Suprapubic skin (tissue), 4 donors: ENCODE measurements at places on chromosomes 6 and 20.
A peak's percentile ranks its signal among the peaks of the same experiment; 100 is the strongest.

DNA sequence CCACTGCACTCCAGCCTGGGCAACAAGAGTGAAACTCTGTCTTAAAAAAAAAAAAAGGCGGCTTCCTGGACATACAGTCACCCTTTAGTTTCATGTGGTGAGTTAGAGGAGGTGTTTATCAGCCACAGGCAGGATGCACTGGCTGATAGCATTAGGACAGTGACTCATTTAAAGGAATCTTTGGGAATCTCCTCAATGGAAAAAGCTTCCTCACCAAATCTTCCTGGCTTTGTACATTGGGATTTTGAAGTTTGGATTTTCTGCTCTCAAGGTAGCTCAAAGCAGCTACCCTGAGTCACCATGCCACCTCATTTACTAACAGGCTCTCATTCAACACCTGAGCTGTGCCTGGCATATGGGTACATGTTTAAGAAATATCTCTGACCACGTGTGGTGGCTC is 20.2 kb downstream of the PRPH2 start:
- H3K4me3 ChIP-seq, result no peak overlapping the region
- no peak overlapping the region for H3K27ac ChIP-seq
- no peaks in the 10 kb centered on the region for H3K4me1 ChIP-seq
- H3K27me3 ChIP-seq, result no peaks in the 10 kb centered on the region
- DNase-seq, result no peak

DNA sequence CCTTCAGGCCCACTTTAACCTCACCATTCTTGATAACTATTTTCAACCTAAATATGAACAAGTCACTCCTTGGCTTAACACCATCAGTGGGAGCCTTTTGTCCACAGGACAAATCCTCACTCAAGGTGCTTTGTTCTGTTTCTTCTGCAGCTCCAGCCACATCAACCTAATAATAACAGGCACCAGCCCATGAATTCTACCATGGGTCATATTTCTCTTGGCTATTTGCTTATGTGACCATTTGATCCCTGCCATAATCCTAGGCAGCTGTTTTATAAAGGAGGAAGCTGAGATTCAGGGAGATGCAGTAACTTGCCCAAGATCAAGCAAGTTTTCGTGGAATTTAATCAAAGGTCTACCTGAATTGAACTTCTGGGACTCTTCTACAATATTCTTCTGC is 561.3 kb downstream of the DHX35 start:
- no peak for DNase-seq
- no peaks in the 10 kb centered on the region for H3K27me3 ChIP-seq
- H3K4me1 ChIP-seq, result peaks cover 10% of the 10 kb centered on the region
- no peak overlapping the region for H3K4me3 ChIP-seq

- no peaks in the 10 kb centered on the region for H3K4me1 ChIP-seq
- no peak overlapping the region for H3K27ac ChIP-seq
- DNase-seq, result no peak
- no peak overlapping the region for H3K4me3 ChIP-seq
- no peaks in the 10 kb centered on the region for H3K27me3 ChIP-seq
Observed at GRCh38 chr6:18465410-18466154, 78.4 kb downstream of the RNF144B start.

GRCh38 chr6:131036601-131037000 is 26.4 kb downstream of the EPB41L2 start:
- H3K27me3 ChIP-seq, result no peaks in the 10 kb centered on the region
- H3K4me3 ChIP-seq, result no peak overlapping the region
- no peak for DNase-seq
- H3K27ac ChIP-seq, result no peak overlapping the region
- H3K4me1 ChIP-seq, result peaks cover 6% of the 10 kb centered on the region
- no peaks in the 10 kb centered on the region for H3K36me3 ChIP-seq

GRCh38 chr6:154995254-154996015 is at the start of gene TIAM2:
Gene TIAM2, plus strand, starts transcription at chr6:154995315. Its CDS starts 133,909 bp downstream, at chr6:155129224.
- H3K4me1 ChIP-seq, result peaks cover 13% of the 10 kb centered on the region
- DNase-seq, result no peak
- peak within 1 kb of the TSS; percentile 72 for H3K4me3 ChIP-seq

GRCh38 chr20:49543071-49543857 is 24.7 kb downstream of the PTGIS start:
- DNase-seq, result no peak
- H3K27ac ChIP-seq, result no peak overlapping the region
- no peak overlapping the region for H3K4me3 ChIP-seq
- H3K27me3 ChIP-seq, result no peaks in the 10 kb centered on the region

DNA sequence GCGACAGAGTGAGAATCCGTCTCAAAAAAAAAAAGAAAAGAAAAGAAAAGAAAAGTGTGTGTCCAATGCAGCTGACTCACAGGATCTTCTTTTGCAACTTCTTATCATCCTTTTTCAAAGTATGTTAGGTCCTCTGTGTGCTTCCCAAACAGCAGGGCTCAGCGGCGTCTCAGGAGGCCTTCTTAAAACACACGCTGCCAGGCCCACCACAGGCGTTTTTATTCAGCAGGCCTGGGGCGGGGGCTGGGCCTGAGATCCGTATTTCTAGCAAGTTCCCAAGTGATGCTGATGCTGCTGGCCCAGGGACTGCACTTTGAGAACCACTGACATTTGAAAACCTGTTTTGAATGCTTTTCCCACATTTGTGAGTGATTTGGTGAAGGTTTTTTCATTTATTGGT is 57.1 kb downstream of the PSMG4 start:
- no peaks in the 10 kb centered on the region for H3K27me3 ChIP-seq
- DNase-seq, result no peak
- H3K27ac ChIP-seq, result no peak overlapping the region
- no peak overlapping the region for H3K4me3 ChIP-seq

GRCh38 chr6:27281569-27281968 is 30.5 kb downstream of the POM121L2 start:
- no peak overlapping the region for H3K4me3 ChIP-seq
- no peak overlapping the region for H3K27ac ChIP-seq
- H3K4me1 ChIP-seq, result no peaks in the 10 kb centered on the region

DNA sequence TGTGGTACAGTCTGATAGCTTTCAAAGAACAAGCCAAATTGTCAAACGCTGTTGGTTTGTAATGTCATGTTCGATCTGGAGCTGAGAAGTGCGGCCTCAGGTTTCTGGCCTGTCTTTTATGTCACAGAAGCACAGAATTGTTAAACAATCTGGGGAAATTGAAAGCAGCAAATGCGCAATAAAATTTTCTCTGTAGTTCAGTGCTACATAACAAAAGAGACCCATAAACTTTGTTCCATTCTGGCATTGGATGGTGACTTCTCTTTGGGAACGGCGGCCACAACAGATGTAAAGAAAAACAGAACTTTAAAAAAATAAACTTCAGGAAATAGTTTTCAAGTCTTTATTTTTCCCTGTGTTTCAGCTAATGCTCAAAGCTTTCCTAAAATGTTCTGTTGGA is 106.9 kb downstream of the PRL start:
- no peaks in the 10 kb centered on the region for H3K27me3 ChIP-seq
- H3K27ac ChIP-seq, result no peak overlapping the region
- no peaks in the 10 kb centered on the region for H3K4me1 ChIP-seq
- DNase-seq, result no peak
- no peak overlapping the region for H3K4me3 ChIP-seq

- H3K27me3 ChIP-seq, result no peaks in the 10 kb centered on the region
- H3K4me3 ChIP-seq, result no peak overlapping the region
- peaks cover 87% of the 10 kb centered on the region for H3K4me1 ChIP-seq
Observed at GRCh38 chr20:62922451-62922921, 3.8 kb downstream of the DIDO1 start.

DNA sequence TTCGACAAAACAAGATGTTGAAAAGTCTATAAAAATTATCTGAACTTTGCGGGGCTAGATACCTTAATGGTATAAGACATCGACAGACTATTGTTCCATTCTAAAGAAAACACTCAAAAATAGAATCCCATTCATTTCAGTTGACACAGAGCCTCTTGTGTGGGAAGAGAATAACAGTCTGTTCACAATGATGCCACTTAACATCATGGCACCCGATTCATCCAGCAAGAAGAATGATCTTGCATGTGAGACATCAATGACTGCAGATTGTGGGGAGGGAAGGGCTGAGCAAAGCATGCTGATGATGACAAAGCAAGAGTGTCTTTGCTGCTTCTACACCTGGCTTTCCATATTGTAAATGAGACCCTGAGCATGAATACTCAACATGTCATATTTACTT is 49.7 kb upstream of the ARMH2 start:
- H3K4me1 ChIP-seq, result peaks cover 3% of the 10 kb centered on the region
- DNase-seq, result no peak
- H3K36me3 ChIP-seq, result peaks cover 13% of the 10 kb centered on the region
- H3K27me3 ChIP-seq, result no peaks in the 10 kb centered on the region
- H3K27ac ChIP-seq, result no peak overlapping the region
- H3K4me3 ChIP-seq, result no peak overlapping the region

DNA sequence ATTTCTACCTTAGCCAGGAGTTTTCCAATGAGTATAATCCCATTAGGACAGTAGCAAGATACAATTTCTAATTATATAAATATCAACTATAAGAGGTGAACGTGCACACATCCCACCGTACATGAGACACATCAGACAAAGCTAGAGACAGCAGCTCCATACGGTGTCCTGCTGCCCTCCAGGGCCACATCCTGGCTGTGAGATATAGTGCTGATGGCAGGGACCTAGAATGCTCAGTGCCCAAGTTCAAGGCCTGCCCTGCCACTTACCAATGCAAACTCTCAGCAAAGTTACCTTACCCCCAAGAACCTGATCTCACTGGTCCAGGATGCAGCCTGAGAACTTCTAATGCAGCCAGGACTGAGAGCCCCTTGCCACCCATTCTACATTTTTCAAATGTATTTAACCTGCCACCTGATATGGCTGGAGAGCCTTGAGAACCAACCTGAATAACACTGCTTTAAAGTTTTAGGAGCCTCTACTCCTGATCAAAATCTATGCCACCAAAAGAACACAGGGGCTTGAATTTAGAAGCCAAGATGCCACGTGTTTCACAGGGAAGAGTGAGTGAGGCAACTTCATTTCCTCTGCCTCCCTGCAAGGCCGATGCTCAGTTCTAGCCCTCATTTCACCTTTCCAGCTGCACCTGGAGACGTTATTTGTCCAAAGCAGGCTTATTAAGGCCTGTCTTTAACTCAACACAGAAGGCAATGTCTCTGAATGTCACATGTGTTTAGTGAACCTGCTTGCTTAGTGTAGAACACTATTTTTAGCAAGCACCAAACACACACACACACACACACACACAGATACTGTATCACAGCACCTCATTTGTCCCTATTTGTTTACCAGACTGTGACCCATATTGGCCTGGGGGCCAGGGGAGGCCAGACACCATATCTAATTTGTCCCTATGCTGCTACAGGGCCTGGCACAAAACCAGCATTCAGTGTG is 6.1 kb downstream of the NFATC2 start:
- H3K4me3 ChIP-seq, result no peak overlapping the region
- H3K27ac ChIP-seq, result no peak overlapping the region
- no peak for DNase-seq
- H3K27me3 ChIP-seq, result no peaks in the 10 kb centered on the region
- peaks cover 34% of the 10 kb centered on the region for H3K4me1 ChIP-seq
- H3K36me3 ChIP-seq, result no peaks in the 10 kb centered on the region

DNA sequence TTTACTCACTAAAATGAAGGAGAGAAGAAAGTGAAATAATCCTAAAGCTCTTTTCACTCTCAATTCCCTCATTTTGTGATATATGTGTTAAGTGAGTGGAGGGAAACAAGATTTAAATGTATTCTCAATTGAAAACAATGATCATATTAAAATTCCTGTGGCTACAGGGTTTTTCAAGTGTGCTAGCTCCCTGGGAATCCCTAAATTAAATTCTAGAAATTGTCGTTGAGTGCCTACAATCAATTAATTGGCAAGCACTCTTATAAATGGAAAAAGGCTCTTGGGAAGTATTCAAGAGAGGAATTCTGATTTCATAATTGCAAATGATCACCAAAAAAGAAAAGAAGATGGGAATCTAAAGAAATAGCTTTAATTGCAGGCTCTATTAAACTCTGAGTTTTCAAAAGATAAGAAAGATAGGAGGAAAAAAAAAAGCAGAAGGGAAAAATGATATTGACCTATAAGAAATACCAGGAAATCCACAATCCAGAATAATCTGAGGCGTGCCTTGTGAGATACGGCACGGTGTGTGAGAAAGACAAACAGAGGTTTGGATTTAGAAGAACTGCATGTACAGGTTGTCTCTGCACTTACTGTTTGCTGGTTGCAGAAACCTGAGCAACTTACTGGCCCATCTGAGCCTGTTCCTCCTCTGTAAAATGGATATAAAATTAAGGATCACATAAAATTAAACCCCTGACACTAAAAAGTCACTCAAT is 18.3 kb upstream of the MBOAT1 start:
- DNase-seq, result no peak
- H3K4me3 ChIP-seq, result no peak overlapping the region
- no peaks in the 10 kb centered on the region for H3K4me1 ChIP-seq
- no peaks in the 10 kb centered on the region for H3K27me3 ChIP-seq
- no peak overlapping the region for H3K27ac ChIP-seq

- no peak for DNase-seq
- no peak overlapping the region for H3K4me3 ChIP-seq
- no peaks in the 10 kb centered on the region for H3K4me1 ChIP-seq
- no peaks in the 10 kb centered on the region for H3K27me3 ChIP-seq
Observed at GRCh38 chr6:149031201-149031858, 284.5 kb downstream of the UST start.

DNA sequence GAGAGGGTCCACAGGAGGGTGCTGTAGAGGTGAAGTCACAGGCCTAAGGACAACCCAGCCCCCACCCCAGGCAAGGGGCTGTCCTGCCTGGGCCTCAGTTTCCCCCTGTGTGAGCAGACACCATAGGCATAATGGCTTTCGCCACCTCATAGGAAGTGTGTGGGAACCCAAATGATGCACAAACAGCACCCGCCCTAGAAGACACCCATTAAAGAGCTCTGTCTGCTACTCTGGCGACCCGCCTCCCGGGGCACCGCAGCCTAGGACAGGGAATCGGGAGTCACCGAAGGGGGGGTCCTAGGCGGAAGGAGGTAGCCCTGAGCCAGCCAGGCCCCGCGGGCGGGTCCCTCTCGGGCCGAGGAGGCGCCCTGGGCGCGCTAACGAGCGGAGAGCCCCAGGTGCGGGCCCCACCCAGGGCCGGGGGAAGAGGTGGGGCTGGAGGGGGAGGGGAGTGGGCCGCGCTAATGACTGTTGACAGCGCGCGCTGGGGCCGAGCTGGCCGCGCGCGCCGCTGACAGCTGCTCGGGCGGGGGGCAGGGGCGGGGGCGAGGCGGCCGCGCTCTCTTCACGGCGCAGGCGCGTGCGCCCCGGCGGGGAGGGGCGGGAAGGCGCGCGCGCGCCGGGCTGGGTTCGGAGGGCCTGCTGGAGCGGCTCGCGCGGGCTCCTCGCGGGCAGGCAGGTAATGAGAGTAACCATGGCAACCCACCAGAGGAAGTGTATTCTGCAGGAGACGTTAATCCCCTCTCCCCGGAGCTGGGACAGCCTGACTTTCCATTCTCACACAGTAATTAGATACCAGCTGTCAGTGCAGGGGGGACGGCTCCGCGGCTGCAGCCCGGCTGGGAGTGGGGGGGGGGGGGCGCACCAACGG is 48.9 kb downstream of the NOL4L start:
- H3K27me3 ChIP-seq, result no peaks in the 10 kb centered on the region
- peak overlapping the region; percentile 57 for H3K4me3 ChIP-seq
- no peak overlapping the region for H3K27ac ChIP-seq

GRCh38 chr6:100175814-100176310 is 181.8 kb upstream of the MCHR2 start:
- no peak overlapping the region for H3K4me3 ChIP-seq
- no peak for DNase-seq
- H3K4me1 ChIP-seq, result peaks cover 12% of the 10 kb centered on the region
- no peaks in the 10 kb centered on the region for H3K27me3 ChIP-seq
- H3K27ac ChIP-seq, result peak overlapping the region; percentile 6
- H3K36me3 ChIP-seq, result no peaks in the 10 kb centered on the region

GRCh38 chr6:7914991-7915789 is 4.6 kb upstream of the TXNDC5 start:
- H3K4me3 ChIP-seq, result no peak overlapping the region
- H3K27me3 ChIP-seq, result no peaks in the 10 kb centered on the region
- no peak overlapping the region for H3K27ac ChIP-seq
- peaks cover 9% of the 10 kb centered on the region for H3K4me1 ChIP-seq
- no peaks in the 10 kb centered on the region for H3K36me3 ChIP-seq
